ENCODE measurements at places on chromosomes 7 and 10.

DNA sequence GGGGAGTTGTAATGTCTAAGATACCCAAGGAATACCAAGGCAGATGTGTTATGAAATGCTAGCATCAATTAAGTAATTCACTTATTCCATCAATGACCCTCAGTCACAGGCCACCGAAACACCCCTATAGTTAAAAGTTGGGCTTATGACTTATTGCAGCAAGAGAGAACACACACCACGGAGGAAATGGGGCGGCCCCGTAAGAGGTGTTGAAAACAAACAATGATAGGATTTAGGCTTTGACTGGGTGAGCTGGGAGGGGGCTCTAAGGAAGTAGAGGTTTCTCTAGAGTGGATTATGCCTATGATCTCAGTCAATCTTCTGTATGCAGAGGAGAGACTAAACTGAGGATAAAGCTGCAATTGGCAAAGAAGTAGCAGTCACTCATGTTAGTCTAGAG lies 45.4 kb upstream of the PRKCQ start:
- no peak for DNase-seq

DNA sequence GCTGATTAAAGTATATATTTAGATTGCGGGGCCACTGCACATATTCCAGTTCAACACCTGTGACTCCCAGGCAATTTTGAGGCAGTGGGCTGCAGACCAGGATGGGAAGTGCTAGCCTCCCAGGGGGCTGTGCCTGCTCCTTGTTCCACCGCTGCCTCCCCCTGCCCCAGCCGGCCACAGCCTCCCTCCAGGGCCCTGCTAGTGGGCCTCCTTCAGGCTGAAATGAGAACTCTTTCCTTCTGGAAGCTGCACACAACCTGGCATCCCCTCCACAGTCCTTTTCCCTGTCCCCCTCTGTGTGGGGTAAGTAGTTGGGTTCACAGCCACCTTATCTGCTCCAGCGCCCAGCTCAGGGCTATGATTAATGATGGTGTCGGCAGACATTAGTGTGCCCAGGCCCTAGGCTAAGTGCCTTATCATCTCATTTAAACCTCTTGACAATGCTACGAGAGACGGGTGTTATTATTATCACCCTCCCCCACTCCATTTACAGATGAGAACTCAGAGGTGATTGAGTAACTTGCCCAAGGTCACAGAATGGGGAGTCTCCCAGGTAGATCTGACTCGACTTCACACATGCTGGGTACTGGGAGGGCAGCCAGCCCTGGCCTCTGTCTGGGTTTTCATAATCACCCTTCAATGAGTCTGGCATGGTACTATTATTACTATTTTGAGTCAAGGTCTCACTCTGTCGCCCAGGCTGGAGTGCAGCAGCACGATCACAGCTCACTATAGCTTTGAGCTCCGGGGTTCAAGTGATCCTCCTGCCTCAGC lies 10.8 kb upstream of the SFRP5 start:
- DNase-seq: no peak

DNA sequence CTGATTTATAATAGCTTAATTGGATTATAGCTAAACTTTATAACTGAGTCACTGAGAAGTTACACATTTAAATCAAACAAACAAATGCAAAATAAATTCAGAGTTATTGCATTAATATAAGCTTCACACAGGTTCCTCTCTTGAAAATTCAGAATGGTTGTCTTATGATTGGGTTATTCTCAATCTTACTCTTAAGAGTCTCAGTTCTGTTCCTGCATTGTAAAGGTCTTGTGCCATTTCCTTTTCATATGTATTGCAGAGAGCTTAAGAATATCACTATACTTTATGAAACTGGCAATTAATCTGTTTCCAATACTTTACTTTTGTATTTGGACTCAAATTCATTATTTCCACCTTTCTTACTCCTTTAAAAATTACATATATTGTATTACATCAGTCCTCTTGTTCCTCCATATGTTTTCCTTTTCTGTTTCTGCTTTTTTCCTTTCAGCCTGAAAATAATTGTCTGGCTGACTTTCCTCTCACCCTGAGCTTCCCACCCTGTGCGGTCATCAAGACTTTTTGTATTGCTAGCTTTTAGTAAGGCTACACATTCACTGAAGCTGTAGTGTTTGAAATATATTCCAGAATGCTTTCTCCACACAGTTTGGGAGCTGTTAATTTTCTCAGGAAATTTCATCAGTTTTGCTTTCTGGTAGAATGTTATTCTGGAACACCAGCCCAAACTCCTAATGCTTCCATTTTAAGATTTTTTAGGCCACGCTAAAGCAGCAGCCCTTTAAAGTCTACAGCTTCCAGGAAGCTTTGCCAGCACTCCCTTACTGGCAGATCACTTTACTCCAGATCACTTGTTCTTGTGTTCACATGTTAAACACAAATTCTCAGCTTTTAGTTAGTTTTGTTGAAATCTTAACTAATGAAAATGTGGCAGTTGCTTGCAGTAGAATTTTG lies 139.4 kb downstream of the KCND2 start:
- no peak for DNase-seq

GRCh38 chr7:15998617-15999016 lies 312.1 kb upstream of the MEOX2 start:
- no peak for DNase-seq

- DNase-seq: no peak
These were observed 65.9 kb downstream of the BBS9 start for GRCh38 chr7:33195264-33195663.

DNA sequence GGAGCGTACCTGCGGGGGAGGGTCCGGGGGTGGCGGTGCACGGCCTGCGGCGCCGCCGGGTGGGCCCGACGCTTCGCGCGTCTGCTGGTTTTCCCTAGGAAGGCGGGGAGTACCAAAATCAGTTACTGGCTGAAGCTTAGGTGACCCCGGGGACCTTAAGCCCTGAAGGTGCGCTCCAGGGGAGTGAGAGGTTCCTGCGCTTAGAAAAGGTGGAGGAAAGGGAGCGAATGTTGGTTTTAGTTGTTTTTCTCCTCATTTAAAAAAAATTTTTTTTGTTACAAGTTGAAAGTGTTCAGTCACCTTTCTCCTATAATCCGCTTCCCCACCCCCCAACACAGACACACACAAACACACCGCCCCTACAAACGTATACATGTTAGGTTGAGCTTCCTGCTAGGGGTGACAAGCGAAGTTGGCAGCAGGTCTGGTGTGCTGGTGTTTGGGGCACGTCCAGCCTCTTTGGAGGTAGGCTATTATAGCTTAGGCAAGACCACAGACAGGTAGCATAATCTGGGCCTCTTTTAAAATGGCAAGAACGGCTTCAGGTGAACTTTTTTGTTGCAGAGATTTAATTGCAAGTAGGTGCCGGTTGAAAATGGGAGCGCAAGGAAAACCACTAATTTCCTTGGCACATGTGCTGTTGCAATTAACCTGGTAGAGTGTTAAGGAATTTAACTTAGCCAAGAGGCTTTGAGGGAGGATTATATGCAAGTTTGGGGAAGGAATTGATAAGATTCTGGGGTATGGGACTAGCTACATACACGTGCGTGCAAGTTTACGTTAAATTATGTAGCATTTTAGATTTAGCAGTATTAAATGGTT lies 945 bp downstream of the ADD3 start:
- no peak for DNase-seq

GRCh38 chr7:11182736-11183135 lies 209.1 kb downstream of the PHF14 start:
- no peak for DNase-seq

DNA sequence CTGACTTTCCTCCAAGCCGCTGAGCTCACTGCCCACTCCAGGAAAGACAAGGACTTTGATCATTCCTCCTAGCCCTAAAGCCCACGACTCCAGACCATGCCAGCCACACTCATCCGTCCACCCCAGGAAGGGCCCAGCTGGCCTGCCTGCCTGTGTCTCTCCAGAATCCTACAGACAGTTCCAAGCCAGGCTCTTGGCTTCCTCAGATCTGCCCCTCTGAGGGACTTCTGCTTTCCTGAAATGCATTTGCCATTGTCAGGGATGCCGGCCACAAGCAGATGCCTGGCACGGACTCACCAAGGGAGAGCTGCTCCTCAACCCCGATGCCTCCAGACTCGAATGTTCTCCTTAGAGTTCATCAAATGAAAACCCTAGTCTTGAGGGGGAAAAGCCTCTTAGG lies 155.8 kb downstream of the OAT start:
- DNase-seq: no peak

GRCh38 chr7:119802147-119802546 lies 470.8 kb upstream of the KCND2 start:
- no peak for DNase-seq

GRCh38 chr7:44583146-44583865 lies 1.3 kb upstream of the TMED4 start:
- no peak for DNase-seq

GRCh38 chr10:80487791-80488538 lies 33.9 kb downstream of the TSPAN14 start:
- DNase-seq: no peak

DNA sequence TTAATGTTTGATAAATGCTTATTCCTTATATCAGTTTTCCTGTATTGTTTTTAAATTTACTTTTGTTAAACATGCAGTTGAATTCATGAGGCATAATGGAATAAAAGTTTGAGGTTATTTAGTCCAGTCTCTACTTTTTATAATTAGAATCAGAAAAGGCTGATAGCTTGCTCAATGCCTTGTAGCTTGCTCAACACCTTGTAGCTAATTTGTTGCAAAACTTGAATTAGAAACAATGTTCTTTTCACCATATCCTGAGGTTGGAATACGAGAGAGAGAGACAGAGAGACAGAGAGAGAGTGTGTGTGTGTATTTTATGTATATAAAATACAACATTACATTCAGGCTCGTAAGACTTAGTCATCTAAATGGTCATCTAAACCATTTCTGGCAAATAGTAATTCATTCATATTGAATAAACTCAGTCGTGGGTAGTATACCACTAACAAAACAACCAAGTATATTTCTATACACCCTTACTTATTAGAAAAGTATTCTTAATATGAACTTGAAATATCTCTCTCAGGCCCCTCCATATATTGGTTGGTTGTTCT lies 243.5 kb downstream of the ADK start:
- no peak for DNase-seq

DNA sequence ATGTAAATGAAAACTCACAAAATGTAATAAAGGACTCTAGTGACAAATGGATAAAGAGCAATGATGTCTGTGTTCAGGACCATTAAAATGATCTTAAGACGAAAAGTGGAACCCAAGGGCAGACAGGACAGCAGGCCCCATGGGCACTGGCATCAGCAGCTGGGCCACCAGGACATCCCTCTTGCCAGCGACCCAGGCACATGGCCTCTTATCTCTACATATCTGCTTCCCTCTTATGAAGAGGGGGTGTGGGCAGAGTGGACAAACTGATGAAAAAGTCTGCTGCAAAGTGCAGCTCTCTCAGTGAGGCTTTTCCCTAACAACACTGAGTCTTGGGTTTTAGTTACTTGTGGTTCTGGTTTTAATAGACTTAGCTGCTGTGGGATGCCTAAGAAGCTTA lies 44.8 kb upstream of the ANKRD1 start:
- no peak for DNase-seq

DNA sequence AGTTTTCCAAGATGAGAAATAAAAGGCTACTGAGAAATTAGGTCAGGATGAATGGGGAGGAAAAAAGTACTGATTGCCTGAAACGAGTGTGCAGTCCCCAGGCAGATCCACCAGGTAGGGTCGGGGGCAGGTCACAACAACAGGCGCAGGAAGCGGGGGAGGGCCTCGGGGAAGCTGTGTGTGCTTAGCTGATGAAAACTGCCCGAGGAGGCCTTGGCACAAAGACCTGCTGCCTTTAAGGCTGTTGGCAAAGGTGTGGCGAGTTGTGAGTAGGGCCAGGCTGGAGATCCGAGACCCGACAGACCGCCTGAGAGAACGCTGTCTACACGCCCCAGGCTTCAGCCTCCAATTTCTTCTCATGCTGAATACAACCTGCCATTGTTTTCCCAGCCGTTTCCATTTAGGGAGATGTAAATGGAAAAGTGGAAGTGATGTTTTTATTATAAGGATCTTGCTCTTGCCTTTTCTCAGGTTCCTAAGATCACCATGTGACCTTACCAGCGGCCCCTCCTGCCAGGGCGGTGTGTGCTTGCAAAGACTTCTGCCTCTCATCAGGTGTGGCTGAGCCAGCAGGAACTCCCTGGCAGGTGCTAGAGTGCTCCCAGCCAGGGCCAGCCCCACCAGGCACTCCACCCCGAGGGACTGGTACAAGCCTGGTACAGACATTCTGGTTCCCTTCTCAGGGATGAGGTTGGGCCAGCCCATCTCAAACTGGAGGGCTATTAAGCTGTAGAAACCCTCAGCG lies 60.8 kb downstream of the DLG5 start:
- no peak for DNase-seq

GRCh38 chr7:20317413-20317812 lies 13.3 kb upstream of the ITGB8 start:
- DNase-seq: no peak

DNA sequence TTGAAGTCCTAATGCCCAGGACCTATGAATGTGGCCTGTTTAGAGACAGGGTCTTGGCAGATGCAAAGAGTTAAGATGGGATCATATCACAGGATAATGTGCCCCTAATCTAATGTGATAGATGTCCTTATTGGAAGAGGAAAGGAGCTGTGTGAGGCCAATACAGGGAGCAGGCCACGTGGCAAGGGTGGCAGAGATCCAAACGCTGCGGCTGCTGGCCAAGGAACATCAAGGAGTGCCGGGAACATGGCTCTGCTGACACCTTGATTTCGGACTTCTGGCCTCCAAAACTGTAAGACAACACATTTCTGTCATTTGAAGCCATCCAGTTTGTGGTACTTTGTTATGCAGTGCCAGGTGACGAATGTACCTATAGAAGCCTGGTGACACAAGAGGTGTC lies 37.7 kb upstream of the EZH2 start:
- DNase-seq: no peak

GRCh38 chr10:108427146-108427545 lies 1262.6 kb upstream of the SORCS1 start:
- DNase-seq: no peak

GRCh38 chr10:5761220-5761619 lies 52.0 kb downstream of the GDI2 start:
- DNase-seq: no peak

GRCh38 chr7:2031451-2031845 lies 201.3 kb downstream of the MAD1L1 start:
- no peak for DNase-seq

- DNase-seq: no peak
These were observed 712.8 kb downstream of the PARD3 start for GRCh38 chr10:34102237-34102673.

GRCh38 chr7:156496363-156496769 lies 144.2 kb upstream of the RNF32 start:
- no peak for DNase-seq

DNA sequence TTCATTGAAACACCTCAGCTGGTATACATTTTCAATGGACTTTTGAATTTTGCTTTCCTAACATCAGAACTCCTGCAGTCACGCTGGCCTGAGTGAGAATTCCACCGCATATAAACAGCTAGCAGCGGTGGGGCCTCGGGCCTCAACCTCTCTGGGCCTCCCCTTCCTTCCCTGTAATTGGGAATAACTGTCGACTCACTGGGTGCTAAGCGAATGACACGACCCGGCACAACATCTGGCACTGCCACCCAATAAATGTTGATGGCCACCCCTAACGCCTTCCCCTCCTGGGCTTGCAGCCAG lies 670 bp downstream of the RCC1L start:
- no peak for DNase-seq

DNA sequence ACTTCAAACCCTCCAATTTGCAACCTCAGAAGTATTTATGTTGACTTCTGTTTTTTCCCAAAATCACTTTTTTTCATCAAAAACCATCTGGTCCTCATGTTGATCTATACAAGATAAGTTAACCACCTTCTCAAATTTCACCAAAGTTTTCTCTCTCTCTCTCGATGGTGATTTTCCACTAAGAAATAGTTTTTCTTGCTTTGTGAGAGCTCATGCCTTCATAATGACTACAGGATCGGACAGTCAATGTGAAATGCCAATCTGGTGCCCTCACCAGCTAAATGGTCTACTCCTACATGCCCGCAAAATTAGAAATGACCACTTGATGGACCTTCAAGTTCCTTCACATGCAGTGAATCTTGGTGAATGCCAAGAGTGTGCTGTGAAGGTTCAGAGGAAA lies 40.4 kb downstream of the CNNM1 start:
- no peak for DNase-seq
